GF-D8 (cell line): ENCODE measurements at places on chromosomes 16 and 17.

DNA sequence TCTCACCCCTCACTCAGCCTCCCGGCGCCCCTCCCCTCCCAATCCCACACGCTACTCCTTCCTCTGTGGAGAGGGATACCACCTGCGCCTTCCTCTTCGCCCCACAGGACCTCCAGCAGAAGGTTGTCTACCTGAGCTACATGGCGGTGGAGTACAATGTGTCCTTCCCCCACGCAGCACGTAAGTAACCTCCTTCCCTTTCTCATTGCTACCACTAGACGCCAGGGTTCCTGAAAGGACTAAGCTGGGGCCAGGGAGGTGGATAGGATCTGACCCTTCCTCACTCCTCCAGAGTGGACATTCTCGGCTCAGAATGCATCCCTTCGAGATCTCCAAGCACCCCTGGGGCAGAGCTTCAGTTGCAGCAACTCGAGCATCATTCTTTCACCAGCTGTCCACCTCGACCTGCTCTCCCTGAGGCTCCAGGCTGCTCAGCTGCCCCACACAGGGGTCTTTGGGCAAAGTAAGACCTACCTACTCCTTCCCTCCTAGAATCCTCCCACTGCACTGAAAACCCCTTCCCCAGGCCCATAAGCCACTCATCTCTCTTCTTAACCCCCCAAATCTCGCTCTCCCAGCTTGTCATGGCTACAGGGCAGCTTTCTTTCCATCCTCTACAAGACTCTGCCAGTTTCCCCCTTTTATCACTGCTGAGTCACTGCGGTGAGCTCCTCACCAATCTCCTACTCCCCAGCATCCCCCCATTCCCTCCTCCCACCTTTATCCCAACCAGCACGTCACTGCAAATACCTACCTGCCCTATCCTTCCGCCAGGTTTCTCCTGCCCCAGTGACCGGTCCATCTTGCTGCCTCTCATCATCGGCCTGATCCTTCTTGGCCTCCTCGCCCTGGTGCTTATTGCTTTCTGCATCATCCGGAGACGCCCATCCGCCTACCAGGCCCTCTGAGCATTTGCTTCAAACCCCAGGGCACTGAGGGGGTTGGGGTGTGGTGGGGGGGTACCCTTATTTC, 1.5 kb downstream of the CD68 start:
- DNase-seq = no peak

GRCh38 chr16:57694725-57695679, at the start of gene DRC7:
Gene DRC7 (plus strand): TSS chr16:57694806. CDS start chr16:57697950, 3,144 bp downstream.
- peak; percentile 89 for DNase-seq

- DNase-seq = no peak
These were observed 164.0 kb downstream of the PHKB start for GRCh38 chr16:47625115-47625567.

DNA sequence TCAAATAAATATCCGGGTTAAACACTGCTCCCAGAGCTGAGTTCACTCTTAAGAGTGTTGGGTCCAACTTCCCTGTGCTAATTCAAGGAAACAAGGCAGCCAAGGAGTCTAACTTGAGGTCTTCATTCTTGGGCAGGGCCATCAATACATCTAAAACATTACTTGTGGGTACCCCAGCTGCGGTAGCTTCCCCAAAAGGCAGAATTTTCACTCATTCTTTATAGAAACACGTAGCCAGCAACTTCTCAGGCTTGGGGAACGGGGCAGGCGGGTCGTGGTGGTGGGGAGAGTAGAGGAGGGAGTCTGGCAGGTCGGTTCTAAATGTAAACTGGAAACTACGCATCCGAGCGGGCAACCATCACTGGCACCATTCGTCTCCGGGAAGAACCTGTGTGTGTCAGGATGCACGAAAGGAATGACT, 666 bp upstream of the METTL9 start:
- DNase-seq = peak; percentile 12

- DNase-seq = no peak
These were observed 61.5 kb downstream of the PCTP start for GRCh38 chr17:55812323-55812722.

GRCh38 chr17:37683454-37683984, 40.3 kb upstream of the DDX52 start:
- no peak for DNase-seq

- no peak for DNase-seq
These were observed 1.2 kb downstream of the DYNLL2 start for GRCh38 chr17:58084317-58084981.
